ENCODE measurements at places on chromosomes 16 and 17. TPM values are rescaled to one million over a fixed set of nuclear protein-coding genes. Genes with fewer than 3 reads are reported as not detected.

The KCNAB3 gene
- total RNA-seq = under 0.01 TPM

The MT1G gene
- total RNA-seq = 0.59 TPM

The CLDN6 gene
- not detected for total RNA-seq

The TSNAXIP1 gene
- 0.98 TPM for total RNA-seq
